ENCODE measurements at places on chromosomes 6 and 20. TPM values are rescaled to one million over a fixed set of nuclear protein-coding genes. Genes with fewer than 3 reads are reported as not detected.

Gene HAO1
- not detected for total RNA-seq

Gene BNIP5
- not detected for total RNA-seq

Gene SAPCD1
- not detected for total RNA-seq

Gene NT5E
- total RNA-seq = 239 TPM

Gene HFE
- 3.2 TPM for total RNA-seq

Gene LSM14B
- total RNA-seq = 28.3 TPM

Gene PCNA
- 187 TPM for total RNA-seq

Gene DACT2
- total RNA-seq = not detected

Gene PTCRA
- not detected for total RNA-seq

Gene LRRC1
- 6.8 TPM for total RNA-seq

Gene SEMG1
- total RNA-seq = not detected

Gene TCF15
- total RNA-seq = 0.32 TPM

Gene MANEA
- total RNA-seq = 15.3 TPM

Gene KCNB1
- under 0.01 TPM for total RNA-seq

Gene LTB
- total RNA-seq = 3.2 TPM

Gene UBE3D
- 11.2 TPM for total RNA-seq

Gene HLA-DQA1
- total RNA-seq = not detected

Gene CEP162
- total RNA-seq = 14.7 TPM

Gene TMC2
- not detected for total RNA-seq

Gene SLC35F1
- under 0.01 TPM for total RNA-seq

Gene IL20RA
- total RNA-seq = not detected

Gene OVOL2
- not detected for total RNA-seq

Gene SSTR4
- not detected for total RNA-seq

Gene KIF25
- total RNA-seq = not detected

Gene RAET1L
- total RNA-seq = not detected

Gene CITED2
- 20.5 TPM for total RNA-seq

Gene VIP
- total RNA-seq = 0.91 TPM

Gene ZNF165
- 0.46 TPM for total RNA-seq

Gene FOXF2
- not detected for total RNA-seq

Gene PRL
- not detected for total RNA-seq

Gene ADGRB3
- under 0.01 TPM for total RNA-seq

Gene RTF2
- total RNA-seq = 104 TPM

Gene CAP2
- 1.6 TPM for total RNA-seq

Gene MAFB
- 0.65 TPM for total RNA-seq

Gene ROMO1
- total RNA-seq = 382 TPM

Gene TOX2
- total RNA-seq = 1.7 TPM

Gene MOG
- total RNA-seq = not detected

Gene PRPH2
- total RNA-seq = 0.30 TPM

Gene HLA-DRA
- total RNA-seq = not detected

Gene NFATC2
- 0.65 TPM for total RNA-seq

Gene OR2B6
- total RNA-seq = not detected

Gene DEFB124
- total RNA-seq = not detected

Gene CBLN4
- not detected for total RNA-seq

Gene CLIC5
- total RNA-seq = not detected

Gene BPI
- not detected for total RNA-seq

Gene RIPPLY2
- total RNA-seq = not detected

Gene DNAH8
- 0.76 TPM for total RNA-seq

Gene RAD21L1
- total RNA-seq = not detected

Gene ZFP57
- total RNA-seq = not detected

Data from epithelial cell of umbilical artery (primary cell).